HuH-7.5 (cell line): ENCODE measurements at places on chromosomes 16 and 17.

- DNase-seq = no peak
Observed at GRCh38 chr17:74078363-74078941, 125.0 kb upstream of the RPL38 start.

DNA sequence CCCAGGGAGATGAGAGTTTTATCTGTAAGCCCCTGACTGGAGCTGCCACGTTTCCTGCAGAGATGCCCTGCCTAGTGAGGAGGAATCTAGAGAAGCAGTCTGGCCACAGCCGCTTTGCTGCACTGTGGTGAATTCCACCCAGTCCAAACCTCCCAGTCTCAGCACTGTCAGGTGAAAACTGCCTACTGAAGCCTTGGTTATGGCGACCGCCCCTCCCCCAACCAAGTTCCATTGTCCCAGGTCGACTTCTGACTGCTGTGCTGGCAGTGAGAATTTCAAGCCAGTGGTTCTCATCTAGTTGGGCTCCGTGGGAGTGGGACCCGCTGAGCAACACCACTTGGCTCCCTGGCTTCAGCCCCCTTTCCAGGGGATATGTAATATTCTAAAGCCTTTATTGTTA lies 10.2 kb upstream of the LYZL6 start:
- DNase-seq = no peak

DNA sequence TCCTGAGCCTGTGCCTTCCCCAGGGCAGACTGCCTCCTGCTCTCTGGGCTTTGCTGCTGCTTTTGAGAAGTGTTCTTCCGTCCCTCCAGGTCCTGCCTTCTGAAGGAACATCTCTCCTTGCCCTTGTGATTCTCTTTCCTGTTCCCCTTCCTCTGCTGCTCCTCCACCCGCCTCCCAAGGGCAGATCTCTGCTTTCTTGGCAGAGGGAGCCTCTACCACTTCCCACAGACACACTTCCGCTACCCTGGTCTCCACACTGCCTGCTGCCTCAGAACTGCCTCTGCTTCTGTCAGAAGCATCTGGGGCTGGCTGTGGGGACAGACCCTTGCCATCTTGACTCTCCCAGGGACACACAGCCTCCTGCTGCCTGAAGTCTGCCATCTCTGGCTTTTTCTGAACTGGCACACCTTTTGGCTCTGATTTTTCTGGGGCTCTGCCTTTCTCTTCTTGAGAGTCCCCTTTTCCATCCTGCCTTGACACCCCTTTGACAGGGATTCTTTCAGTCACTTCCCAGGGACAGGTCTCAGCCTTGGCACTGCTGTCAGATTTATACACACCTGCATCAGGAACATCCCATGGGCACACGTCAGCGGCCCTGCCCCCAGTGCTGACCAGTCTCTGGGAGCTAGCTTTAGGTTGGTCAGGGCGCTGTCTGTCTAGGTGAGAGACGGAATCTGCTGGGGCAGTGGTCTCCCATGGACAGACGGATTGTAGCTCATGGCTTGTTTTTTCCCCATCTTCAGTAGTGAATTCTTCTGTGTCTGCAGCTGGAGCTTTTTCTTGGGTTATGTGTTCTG lies 16.6 kb downstream of the GPR179 start:
- no peak for DNase-seq

- no peak for DNase-seq
Observed at GRCh38 chr17:39305978-39306377, 80.2 kb upstream of the STAC2 start.

- no peak for DNase-seq
Observed at GRCh38 chr17:18031955-18032354, 7.0 kb downstream of the ATPAF2 start.

DNA sequence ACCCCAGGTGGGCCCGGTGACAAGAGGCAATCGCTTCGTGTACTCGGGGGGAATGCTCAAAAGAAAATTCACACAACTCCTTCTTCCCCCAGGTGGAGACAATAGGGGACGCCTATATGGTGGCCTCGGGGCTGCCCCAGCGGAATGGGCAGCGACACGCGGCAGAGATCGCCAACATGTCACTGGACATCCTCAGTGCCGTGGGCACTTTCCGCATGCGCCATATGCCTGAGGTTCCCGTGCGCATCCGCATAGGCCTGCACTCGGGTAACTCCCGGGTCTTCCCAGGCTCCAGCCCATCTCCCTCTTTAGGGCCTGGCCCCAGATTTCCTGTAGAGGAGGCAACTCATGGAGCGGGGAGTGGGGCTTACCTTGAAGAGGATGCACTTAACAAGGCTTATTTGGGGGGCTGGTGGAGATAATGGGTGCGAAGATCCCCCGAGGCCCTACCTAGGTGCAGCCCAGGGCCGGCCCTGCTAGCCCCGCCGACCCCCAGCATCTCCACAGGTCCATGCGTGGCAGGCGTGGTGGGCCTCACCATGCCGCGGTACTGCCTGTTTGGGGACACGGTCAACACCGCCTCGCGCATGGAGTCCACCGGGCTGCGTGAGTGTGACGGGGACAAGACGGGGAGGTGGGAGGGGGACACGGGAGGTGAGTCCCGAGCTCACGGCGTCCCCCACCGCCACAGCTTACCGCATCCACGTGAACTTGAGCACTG lies 13.0 kb downstream of the GUCY2D start:
- DNase-seq = no peak

DNA sequence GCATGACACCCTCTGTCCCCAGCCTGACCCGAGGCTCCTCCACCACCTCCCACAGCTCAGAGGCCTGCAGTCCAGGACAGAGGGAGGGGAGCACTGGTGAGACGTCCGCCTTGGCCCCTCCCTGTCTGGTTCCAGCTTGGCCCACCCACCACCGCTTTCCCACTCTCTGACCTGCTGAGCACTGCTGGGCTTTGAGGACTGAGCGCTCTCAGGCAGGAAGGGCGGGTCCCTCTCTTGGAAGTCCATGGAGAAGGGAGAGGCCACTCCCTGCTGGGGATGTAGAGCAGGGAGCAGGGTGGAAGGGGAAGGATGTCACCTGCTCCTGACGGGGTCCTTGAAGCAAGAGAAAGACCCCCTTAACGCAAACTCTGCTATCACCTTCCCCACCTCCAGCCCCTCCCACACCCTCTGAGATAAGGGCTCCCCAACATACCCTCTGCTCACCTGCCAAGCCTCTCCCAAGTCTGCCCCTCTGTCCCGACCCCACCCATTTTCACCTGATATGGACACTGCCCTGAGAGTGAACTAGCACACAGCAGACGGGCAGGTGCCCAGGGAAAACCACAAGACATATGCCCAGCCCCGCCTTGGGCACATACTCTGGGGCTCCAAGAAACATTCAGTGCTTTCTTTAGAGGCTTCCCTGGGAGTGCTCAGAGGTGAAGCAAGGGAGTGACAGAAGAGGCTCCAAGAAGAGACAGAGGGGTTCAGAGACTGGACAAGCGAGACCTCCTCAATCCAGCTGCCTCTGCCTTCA lies 1.4 kb downstream of the OSBPL7 start:
- DNase-seq = no peak

DNA sequence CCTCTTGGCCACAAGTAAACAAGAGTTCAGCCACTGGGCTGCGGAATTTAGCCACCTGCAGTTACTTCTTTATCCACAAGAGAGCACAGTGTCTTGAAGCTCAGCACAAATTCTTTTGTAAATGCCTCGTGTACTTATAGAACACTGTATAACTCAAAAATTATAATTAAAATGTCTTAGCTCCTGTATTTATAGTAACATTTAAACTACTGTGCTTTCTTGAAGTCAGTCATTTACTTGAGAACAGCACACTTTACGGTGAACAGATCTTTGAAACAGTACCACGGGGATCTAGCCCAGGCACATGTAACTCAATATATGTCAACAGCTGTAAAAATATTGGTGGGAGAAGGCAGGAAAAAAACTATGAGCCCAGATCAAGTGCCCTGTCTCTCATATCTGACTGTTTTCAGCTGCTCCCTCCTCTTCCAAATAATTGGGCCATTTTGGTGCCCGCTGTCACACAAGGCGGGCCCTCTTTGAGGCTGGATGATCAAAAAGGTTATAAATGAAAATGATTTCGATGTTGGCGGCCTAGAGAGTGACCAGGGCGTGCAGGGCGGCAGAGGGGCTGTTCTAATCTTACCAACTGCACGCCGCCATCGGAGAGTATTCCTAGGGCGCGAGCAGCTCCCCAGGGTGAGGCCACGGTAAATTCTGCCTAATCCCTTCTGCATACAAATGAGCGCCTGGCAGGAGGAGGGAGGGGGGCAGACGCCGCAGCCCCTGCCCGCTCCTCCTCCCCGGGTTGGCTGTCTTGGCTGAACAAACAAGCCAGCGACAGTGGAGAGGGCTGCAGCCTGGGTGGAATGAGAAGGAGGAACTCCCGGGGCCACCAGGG lies 183.2 kb downstream of the C16orf78 start:
- DNase-seq = no peak

DNA sequence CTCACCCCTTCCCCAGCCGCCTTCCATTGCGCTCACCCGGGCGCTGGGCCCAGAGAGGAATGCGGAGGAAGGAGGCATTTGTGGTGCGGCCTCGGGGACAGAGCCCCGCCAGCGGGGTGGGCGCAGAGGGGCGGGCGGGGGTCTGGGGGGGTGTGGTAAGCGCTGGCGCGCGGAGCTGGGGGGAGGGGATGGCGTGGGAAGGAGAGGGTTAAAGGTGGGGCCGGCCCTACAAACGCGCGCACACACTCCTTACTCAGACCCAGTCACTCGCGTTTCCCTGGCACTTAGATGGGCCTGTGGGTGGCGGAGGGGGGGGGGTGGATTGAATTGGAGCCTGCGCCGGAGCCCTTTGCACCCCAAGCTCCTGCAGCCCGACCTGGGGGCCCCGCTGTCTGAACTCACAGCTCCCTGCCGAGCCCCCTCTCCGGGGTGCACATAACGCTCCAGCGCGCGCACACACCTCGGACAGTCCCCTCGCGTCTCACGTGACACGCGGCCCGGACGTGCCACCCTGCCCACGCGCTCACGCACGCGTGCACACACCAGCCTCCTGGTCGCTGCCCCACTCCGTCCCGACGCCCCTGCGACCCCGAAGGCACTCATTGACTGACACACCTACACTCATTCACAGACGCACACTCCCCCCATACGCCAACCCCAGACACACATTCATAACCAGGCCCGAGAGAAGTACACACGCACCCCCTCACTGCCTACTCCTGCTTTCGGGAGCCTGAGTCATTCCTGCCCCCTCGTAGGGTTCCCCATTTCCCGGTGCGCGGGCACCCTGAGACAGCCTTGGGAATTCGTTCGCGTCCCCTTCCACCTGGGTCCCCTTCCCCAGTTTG lies 844 bp downstream of the TBKBP1 start:
- DNase-seq = no peak

DNA sequence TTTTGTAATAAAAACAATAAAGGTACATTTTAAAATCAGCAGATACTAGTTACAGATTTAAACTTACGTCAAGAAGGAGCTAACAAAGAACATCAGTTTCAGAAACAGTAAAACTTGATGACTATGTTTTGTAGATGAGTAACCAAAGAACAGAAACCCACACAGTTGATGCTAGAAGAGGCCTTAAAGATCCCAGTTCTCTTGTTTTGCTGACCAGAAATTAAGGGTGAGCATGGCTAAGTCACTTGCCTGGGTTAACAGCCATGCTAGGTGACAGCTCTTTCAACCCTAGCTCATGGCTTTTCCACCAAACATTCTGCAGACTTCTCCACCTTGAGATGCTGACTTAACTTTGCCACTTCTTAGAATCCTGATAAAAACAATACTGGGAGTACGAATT lies 26.4 kb downstream of the STX8 start:
- no peak for DNase-seq

GRCh38 chr16:19815418-19815817 lies 69.2 kb downstream of the GPRC5B start:
- DNase-seq = no peak

DNA sequence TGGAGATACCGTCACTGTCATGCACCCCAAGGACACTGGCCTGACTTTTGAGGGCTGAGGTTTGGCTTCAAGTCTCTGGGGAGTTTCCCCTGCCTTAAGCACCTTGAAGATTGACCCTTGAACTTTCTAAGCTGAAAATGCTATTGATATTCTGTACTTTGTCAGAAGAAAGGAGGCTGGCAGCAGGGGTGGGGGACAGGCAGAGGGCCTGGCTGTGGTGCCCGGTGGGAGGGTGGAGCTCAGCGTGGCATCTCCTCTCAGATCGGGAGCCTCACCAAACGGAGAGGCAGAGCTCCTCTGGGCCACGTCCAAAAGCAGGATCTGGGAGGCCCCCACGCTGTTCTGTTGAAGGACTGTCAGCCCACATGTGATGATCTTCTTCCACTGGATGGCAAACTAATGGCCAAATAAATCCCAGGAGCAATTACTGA lies 305.2 kb upstream of the IRX3 start:
- no peak for DNase-seq

DNA sequence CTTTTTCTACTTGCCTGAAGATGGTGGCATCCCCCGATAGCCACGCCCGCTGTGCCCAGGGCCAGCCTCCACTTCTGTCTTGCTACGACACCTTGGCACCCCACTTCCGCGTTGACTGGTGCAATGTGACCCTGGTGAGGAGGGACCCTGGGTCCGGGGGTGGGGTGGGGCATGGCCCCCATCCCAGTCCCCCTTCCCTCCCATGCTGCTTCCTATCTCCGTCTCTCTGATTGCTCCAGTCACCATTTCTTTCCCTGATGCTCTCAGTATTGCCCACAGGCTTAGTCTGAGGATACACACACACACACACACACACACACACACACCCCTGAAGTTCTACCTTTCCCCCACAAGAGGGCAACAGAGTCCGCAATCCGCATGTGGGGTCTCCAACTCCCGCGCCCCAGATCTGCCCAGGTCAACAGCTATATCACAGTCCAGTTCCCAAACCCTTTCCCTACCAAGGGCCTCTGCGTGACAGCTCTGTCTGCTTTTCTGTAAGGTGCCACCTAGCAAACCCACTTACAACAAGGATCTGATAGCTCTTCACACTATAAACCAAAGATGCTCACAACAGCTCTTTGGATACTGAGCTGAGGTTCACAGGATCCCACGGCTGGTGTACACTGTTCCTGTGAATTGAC lies 3.4 kb downstream of the SGCA start:
- DNase-seq = no peak

GRCh38 chr17:42669705-42669976 lies 7.2 kb downstream of the PLEKHH3 start:
- DNase-seq = no peak

DNA sequence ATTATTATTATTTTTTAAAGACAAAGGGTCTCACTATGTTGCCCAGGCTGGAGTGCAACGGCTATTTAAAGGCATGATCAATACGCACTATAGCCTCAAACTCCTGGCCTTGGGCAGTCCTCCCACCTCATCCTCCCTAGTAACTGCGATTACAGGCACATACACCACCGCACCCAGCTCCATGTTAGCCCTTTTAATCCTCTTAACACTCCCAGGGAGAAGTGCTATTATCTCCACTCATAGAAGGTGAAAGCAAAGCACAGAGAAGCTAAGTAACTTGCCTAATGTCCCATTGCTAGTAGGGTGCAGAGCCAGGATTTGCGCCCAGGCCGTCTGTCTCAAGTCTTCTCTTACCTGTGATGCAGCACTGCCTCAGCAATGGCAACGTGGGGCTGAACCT lies 5.0 kb downstream of the HAS3 start:
- DNase-seq = no peak
